Large intestine (tissue), 12 donors: ENCODE measurements at places on chromosomes 5 and 9.

DNA sequence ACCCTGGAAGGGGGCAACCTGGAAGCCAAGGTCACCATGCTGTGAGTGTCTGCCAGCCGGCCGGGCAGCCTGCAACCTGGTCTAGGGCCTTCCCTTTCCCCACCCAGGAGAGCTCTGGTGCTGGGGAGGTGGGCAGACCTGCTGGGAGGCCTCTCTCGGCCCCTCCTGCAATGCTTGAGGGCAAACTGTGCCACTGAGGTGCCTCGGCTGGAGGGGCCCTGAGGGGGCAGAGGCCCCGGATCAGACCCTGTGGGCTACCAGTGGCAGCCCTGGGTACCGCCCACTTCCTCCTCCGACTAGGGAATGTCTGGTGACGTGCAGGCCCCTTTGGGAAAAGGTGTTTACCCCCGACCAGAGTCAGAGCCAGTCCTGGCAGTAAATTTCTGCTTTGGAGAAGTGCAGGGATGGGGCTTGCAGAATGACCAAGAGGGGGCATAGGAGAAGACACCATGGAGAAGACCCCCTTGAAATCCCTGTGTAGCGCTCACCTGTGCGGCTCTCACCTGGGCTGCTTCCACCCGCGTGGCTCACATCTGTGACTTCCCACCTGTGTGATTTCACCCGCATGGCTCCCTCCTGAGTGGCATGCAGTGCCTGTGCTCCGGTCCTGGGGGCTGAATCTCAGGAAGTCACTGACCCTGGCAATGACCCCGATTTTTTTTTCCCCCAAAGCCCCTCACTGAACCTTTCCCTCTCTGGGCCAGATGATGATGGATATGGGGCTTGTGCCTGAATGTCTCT, 1.1 kb downstream of the LCN1 start:
- no peak for DNase-seq

DNA sequence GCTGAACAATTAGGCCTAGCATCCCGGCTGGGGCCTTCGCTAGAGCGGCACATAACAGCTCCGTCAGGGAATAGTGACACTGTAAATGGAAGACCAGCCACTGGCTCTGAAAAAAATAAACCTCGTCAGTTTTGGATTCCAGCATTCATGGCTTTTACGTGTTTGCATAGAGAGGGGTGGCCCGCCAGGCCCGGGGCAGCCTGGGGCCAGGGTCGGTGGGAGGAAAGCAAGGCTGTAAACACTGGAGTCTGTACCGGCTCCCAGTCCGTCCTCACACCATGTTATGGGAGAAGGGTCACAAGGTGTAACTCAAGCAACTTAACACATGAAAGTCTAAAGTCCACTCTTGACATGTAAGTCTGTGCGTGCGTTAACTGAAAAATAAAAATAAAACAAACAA, 11.2 kb downstream of the CCNI2 start:
- peak; percentile 74 for DNase-seq

DNA sequence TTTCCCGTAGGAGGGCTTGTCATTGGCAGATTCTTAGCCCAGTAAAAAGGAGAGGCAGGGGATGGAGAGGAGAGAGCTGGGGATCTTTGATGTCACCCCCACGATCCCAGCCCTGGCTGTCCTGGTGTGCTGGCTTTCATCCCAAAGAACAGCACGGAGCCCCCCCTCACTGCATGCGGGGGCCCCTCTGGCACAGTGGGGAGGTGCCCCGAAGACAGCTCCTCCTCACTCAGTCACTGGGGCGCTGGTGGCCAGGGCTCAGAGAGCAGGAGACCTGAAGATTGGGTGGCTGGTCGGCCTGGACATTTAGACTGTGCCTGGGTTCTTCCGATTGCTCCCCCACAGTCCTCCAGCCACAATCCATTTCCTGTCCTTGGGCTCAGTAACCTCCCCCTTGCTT, 207.5 kb downstream of the MELK start:
- no peak for DNase-seq

GRCh38 chr9:88355166-88355565, 33.1 kb upstream of the SPIN1 start:
- no peak for DNase-seq

DNA sequence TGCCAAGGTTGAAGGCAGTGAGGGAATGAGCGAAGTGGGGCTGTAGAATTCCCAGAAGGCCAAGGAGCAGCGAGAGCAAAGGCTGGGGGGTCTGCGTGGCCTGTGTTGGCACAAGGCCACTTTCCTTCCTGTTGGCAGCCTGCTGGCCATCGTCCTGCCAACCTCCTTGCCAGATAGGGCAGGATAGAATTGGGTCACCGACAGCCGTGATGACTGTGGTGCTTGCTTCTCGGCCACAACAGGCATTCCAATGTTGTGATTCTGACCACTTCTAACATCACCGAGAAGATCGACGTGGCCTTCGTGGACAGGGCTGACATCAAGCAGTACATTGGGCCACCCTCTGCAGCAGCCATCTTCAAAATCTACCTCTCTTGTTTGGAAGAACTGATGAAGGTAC, 18.9 kb downstream of the TRIP13 start:
- DNase-seq = no peak

- no peak for DNase-seq
Observed at GRCh38 chr5:102700120-102700831, 54.8 kb upstream of the PAM start.

DNA sequence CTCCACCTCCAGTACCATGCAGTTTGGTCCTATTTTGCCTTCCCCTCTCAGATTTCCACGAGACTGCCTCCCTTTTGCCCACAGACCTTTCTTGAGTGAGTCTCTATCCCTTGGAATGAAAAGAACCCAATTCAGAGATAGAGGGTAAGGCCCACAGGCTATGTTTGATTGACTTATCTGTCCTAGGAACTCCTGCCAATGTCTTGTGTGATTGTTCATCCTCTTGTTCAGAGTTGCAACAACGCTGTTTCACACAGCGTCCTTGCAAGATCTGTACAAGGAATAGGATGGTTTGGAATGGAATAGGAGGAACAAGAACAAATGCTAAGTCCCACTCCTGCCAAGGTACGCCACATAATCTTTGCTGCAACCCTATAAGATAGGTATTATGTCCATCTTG, 142.2 kb upstream of the ABCA1 start:
- DNase-seq = no peak

GRCh38 chr9:81878530-81878929, 49.7 kb upstream of the SPATA31D4 start:
- no peak for DNase-seq

DNA sequence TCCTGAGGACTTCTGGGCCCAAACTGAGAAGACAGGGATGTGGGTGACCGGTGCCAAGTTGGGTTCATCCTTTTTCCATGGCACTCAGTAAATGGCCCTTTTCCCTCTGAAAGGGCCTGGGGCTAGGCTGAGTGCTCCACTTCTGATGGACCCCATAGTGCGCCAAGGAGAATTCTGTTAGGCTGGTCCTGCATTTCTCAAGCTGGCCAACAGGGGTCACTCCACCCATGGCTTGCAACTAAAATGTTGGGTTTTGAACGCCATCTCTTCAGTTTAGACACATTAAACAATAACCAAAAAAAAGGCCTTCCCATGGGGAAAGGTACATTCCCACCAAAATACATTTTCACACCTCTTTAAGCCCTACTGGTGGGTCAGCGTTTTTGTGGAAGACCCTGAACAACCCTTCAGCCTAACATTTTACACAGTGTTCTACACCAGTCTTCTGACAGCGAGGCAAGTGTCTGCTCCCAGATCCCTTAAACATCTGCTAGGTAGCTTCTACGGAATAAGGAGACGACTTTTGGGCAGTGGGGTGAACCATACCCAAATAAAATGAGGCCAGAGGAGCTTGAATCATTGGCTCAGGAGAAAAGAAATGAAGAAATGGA, 27.3 kb downstream of the CNTFR start:
- DNase-seq = no peak

- no peak for DNase-seq
Observed at GRCh38 chr9:98310752-98311392, 55.4 kb upstream of the TBC1D2 start.
